Sigmoid colon (tissue), 7 donors: ENCODE measurements at places on chromosomes 1 and 21. TPM values are rescaled to one million over a fixed set of nuclear protein-coding genes. Genes with fewer than 3 reads are reported as not detected.

Gene RIMKLA
- 6.6 TPM for polyA plus RNA-seq

GRCh38 chr1:109994654-109995053 is 10.1 kb downstream of the AHCYL1 start:
- H3K4me3 ChIP-seq: no peak overlapping the region
- H3K27me3 ChIP-seq: no peaks in the 10 kb centered on the region
- no peaks in the 10 kb centered on the region for H3K36me3 ChIP-seq
- H3K27ac ChIP-seq: peak overlapping the region; percentile 81

DNA sequence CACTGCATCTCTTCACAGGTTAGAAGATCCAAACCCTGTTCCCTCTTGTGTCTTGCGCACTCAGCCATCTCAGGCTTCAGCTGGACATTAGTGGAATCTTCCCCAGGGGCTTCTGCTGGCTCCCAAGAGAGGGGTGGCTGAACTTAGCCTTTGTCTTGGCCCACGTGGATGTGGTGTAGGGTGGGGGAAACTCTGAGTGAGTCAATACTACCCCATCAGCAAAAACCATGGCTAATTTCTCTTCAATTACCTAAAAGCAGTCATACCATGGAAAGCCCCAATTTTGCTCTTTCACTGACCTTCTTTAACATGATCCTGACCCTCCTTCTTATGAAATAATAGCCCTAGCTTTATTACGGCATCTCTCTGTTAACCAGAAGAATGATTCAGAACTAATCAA is 72.5 kb upstream of the RAB3GAP2 start:
- DNase-seq: no peak
- H3K27ac ChIP-seq: no peak overlapping the region
- no peaks in the 10 kb centered on the region for H3K36me3 ChIP-seq

Gene RGS1
- 34.8 TPM for polyA plus RNA-seq

GRCh38 chr1:17890056-17890814 is 135.1 kb downstream of the ACTL8 start:
- H3K27me3 ChIP-seq: no peaks in the 10 kb centered on the region
- no peak for DNase-seq
- H3K4me1 ChIP-seq: peaks cover 14% of the 10 kb centered on the region
- H3K36me3 ChIP-seq: no peaks in the 10 kb centered on the region

Gene KMO
- polyA plus RNA-seq: 3.7 TPM

GRCh38 chr1:64701886-64702285 is 43.0 kb upstream of the RAVER2 start:
- H3K27me3 ChIP-seq: no peaks in the 10 kb centered on the region
- no peaks in the 10 kb centered on the region for H3K36me3 ChIP-seq
- H3K4me3 ChIP-seq: no peak overlapping the region
- no peak overlapping the region for H3K27ac ChIP-seq
